ENCODE measurements at places on chromosomes 2 and 18.

GRCh38 chr2:220569112-220569897, 941.9 kb downstream of the SLC4A3 start:
- no peak for DNase-seq

DNA sequence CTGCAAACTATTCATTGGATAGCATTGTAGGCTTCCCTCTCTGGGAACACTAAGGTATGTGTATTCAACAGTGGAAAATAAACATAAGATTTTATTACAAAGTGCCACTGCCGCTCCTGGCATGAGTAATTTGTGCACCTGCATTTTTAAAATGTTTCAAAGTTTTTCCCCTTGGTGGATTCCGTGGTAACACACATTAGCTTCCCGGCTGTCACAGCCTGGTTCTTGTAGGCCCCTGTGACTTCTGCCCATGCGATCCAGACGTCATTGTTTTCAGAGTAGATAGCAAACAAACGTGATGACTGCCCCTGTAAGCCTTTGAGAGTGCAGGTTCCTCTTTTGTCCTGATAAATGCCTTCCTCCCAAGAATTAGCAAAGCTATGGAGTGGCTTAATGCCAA, 421.0 kb downstream of the ZNF521 start:
- no peak for DNase-seq

- no peak for DNase-seq
Measured at GRCh38 chr2:113137827-113138226, 10.4 kb downstream of the IL1RN start.

GRCh38 chr2:17804358-17804757, 11.9 kb upstream of the MSGN1 start:
- no peak for DNase-seq

DNA sequence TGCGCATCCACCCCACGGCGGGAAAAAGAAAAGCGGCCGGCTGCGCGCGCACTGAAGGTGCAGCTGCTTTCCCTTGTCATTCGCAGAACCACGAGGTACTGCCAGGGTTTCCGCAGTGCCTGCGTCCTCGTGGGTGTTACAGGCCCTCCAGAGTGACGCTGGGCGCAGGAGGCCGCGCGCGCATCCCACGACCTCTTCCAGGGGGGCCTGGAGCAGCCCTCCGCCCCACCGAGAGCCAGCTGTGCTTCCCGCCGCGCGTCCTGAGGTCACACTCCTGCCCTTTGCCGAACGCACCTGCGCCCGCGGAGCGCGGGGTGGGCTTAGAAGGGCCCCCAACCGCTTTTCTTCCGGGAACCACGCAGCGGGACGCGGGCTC, 378 bp upstream of the IAH1 start:
- DNase-seq: no peak

DNA sequence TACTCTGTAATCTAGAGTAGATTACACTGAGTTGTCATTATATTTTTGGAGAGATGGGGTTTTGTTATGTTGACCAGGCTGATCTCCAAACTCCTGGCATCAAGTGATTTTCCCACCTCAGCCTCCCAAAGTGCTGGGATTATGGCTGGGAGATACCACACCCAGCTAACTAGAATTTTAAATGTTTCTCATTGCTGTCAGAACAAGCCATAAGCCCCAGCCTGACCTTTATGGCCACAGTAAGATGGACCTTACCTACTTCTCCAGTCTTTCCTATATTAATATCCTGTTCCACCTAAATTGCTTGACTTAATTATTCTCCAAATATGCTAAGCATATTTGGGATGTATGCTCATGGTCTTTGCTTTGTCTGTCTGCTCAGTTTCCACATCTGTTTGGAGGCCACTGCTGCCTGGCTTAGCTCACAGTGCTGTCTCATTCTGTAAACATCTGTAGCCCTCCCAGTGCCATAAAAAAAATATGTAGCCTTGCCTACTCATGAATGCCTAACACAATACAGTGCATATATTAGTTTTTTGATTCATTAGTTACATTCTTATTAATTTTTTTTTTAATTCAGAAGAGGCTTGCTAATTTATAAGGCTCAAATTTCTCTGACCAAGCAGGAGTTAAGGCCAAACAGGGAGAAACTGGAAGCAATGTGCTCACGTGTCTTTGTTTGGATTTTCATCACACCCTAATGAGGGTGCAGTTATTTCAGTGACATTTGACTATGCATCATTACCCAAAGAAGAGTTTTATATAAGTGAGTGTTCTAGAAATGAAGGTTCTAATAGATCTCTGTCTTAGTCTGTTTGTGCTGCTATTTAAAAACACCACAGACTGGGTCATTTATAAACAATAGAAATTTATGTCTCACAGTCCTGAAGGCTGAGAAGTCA, 45.3 kb upstream of the PSME4 start:
- no peak for DNase-seq

GRCh38 chr18:62521593-62521992, 1.2 kb upstream of the ZCCHC2 start:
- no peak for DNase-seq

GRCh38 chr18:45733535-45733934, 9.6 kb downstream of the SLC14A1 start:
- DNase-seq: no peak

GRCh38 chr18:38602341-38602740, 1036.7 kb upstream of the CELF4 start:
- DNase-seq: no peak

DNA sequence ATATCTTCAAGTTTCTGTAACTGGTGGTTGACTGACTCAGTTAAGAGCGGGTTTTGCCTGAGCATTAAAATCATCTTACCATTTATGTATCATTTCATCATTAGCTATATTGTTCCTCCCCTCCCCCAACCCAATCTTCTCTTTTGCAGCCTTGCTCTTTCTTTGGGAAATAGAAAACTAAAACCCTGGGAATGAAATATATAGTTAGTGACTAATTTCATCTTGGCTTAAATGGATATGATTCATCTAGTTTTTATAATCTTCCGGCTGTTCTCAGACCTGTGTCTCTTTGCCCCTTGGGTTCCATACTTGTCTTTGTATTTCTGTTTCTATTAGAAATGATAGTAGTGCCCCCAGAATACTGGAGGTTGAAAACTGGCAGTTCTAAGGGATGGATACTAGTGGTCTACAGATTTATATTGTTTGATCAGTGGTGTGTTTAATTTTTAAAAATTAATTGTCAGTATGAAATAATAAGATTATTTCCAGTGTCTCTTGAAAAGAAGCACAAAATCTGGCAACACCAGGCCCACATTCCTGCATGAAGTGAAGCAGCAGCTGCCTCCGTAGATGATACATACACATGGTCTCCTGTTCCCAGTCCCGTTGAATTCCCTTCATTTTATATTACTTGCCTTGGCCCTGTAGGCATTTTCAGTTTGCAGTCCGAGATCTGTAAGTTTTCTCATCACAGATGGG, 44.5 kb downstream of the PHLPP1 start:
- peak; percentile 33 for DNase-seq

GRCh38 chr2:152715854-152716428, 1.3 kb downstream of the PRPF40A start:
- peak; percentile 37 for DNase-seq

DNA sequence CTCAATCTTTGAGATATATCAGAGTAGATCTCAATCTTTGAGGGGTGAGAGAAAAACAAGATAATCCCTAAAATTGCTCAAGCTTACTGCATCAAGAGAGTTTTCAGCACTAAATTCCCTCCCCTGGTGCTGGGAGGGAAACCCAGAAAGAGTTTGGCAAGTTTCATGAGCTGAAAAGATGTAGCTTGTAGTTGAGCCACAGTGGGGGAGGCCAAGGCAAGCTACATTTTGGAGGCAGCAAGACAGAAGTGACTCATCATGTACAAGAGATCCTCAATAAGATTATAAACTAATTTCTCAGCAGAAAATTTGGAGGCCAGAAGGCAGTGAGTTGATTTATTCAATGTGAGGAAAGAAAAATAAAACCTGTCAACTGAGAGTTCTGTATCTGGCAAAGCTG, 308.2 kb downstream of the PIEZO2 start:
- DNase-seq: no peak

DNA sequence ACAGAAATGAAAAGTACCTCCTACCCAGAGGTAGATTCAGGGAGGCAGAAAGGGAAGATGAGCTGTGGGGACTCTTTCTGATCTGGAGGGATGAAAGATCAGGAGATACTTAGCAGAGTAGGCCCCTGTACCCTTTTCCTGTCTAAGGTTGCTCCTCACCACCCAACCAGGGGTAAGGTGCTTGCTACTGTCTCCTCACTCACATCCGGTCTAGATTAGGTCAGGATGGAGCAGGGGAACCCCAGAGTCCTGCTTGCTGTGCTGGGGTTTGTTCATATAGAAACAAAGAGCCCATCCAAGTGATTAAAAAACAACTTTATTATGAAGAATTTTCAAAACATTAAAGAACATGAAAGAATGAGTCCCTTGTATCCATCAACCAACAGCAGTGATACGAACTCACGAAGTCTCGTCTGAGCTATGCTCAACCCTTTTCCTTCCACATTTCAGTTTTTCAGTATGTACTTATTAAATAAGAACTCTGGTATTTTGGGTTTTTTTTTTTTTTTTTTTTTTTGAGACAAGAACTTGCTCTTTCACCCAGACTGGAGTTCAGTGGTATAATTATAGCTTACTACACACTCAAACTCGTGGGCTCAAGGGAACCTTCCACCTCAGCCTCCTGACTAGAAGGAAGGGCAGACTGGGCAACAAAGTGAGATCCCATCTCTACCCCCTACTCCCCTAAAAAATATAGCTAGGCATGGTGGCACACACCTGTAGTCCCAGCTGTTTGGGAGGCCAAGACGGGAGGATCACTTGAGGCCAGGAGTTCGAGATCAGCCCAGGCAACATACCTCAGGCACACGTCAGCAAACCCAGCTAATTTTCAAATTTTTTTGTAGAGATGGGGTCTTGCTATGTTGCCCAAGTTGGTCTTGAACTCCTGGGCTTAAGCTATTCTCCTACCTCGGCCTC, 28.5 kb upstream of the MCFD2 start:
- no peak for DNase-seq

DNA sequence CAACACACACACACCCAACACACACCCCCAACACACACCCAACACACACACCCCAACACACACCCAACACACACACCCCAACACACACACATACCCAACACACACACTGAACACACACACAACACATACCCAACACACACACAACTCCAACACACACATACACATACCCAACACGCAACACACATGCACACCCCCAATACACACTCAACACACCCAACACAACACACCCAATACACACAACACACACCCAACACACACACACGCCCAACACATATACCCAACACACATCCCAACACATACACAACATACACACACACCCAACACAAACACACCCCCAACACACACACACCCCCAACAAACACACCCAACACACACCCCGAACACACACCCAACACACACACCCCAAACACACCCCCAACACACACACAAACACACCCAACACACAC, 8.2 kb upstream of the STK25 start:
- DNase-seq: no peak

DNA sequence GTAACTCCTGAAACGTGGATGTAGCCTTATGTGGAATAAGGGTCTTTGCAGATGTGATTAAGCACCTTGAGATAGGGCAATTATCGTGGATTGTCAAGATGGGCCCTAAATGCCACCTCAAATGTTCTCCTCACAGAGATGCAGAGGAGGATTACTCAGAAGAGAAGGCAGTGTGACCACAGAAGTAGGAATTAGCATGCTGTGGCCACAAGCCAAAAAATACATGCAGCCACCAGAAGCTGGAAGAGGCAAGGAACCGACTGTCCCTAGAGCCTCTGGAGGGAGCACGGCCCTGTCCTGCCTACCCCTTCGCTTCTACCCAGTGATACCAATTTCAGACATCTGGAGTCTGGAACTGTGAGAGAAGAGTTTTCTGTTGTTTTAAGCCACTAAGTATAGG, 47.3 kb upstream of the MGAT5 start:
- DNase-seq: no peak

- DNase-seq: no peak
Measured at GRCh38 chr2:98012561-98012991, 16.8 kb upstream of the TMEM131 start.

DNA sequence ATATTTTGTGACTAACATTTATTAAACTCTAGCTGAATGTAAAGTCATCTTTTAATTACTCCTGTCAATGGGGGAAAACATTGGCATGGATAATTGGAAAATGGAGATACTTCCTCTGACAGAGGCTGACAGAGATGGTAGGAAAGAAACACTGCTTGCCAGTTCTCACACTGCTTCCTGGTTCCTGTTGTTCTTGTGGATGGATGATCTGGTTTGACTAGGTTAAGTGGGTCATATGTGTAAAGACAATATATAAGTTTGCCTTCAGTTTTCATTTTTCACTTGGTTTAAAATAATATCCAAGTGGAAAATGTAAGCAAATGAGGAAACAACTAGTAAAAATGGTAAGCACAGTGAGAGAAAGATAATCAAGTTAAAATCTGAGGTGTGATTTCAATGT, 188.8 kb upstream of the CWC22 start:
- DNase-seq: no peak

GRCh38 chr18:65751155-65752085, 608 bp downstream of the CDH7 start:
- DNase-seq: peak; percentile 46

DNA sequence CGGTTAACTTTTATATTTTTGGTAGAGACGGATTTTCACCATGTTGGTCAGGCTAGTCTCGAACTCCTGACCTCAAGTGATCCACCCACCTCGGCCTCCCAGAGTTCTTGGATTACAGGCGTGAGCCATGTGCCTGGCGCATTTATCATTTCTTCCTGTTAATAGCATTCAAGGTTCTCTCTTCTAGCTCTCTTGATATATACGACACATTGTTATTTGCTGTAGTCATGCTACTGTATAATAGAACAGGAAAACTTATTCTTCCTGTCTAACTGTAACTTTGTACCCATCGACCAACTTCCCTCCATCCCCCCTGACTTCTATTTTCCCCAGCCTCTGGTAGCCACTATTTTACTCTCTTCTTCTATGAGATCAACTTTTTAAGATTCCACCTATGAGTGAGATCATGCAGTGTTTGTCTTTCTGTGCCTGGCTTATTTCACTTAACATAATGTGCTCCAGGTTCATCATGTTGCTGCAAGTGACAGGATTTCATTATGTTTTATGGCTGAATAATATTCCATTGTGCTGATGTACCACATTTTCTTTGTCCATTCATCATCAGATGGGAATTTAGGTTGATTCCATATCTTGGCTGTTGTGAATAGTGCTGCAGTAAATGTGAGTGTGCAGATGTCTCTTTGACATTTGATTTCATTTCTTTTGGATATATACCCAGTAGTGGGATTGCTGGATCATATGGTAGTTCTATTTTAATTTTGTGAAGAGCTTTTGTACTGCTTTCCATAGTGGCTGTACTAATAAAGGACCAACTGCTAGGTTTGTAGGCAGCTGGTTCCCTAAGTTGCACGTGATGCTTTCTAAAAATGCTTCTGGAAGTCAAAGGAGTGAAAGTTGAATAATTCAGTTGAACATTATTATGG, 205.2 kb downstream of the PRKCE start:
- no peak for DNase-seq

GRCh38 chr18:42024131-42024530, 69.1 kb downstream of the PIK3C3 start:
- no peak for DNase-seq

GRCh38 chr2:65057054-65057375, 799 bp downstream of the CEP68 start:
- DNase-seq: no peak

- no peak for DNase-seq
Measured at GRCh38 chr2:239990966-239991365, 34.2 kb downstream of the NDUFA10 start.

GRCh38 chr2:239295377-239296019, 105.3 kb downstream of the HDAC4 start:
- DNase-seq: no peak
